Keratinocyte (primary cell): ENCODE measurements at places on chromosomes 6 and 20.

DNA sequence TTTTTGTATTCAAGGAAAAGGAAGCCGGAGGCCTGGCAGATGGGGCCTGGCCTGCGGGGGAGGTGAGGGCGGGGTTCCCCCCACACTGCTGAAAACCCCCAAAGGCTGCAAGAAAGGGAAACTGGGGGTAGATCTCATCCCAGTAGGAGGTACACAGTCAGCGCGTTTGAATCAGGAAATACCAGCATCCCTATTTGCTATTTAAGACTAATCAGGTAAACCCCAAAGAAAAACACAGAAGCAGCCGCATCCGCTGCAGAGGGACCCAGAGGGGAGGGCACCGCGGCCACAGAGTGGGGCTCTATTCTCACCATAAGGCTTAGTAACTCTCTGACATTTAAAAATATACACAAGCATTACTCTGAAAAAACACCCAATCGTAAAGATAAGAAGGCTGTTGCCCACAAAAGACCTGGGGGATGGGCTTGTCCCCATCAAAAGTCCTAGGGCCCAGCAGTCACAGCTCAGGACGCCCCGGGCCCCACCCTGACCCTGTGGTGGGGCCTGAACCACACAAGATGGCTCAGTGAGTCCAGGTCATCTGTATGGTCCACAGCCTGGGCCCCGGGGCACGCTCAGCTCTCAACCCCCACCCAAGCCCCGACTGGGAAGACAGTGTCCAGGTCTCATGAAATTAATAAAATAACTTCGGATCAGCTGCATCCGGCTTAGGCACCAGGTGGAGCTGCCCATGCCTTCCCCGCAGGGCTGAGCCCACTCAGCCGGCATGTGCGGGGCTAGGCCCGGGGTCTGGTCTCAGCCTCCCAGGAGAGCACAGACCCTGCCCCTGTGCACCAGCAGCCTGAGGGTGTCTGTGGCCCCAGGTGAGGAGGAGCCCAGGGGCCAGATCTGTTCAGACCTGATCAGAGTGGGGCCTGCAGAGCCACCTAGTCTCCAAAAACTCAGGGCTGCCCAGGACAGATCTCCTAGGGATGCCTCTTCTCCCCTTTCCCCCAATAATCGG lies 31.0 kb downstream of the KCNQ2 start:
- DNase-seq: no peak

DNA sequence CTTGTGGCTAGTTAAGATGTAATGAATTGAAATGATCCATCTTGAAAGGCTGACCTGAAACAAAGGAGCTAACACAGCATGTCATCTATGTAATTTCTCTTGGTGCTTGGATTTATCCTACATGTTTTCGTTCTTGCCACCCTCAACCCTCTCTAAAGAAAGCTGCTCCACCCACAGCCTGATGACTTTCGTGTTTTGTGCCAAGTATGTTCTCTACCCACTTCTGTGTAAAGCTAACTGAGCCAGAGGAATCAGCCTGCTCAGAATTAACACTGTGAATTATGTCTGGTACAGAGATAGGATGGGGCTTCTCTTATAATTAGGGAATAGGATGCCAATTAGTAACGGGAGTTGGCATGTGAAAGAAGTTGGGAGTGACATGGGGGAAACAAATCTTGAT lies 67.9 kb upstream of the MLIP start:
- DNase-seq: no peak

GRCh38 chr6:167757249-167757648 lies 69.5 kb upstream of the AFDN start:
- no peak for DNase-seq

- no peak for DNase-seq
Observed at GRCh38 chr20:50318710-50319109, 128.1 kb downstream of the CEBPB start.

- DNase-seq: no peak
Observed at GRCh38 chr20:46144432-46145025, 26.4 kb downstream of the CD40 start.

DNA sequence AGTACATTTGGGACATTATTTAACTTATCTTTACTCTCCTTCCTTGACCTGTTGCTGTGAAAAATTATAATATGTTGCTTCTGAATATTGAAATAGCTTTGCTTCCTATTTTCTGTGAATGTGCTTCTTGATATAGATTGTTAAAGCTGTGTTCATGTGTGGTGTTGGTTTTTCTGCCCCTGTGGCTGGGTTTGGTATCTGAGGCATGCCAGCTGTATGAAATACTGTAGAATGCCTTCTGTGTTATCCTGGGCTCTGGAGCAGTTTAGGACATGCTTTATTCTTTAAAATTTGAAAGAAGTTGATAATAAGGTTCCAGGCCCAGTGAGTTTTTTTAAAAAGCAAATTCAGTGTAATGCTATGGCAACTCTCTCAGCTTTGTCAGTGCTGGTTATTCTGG lies 71.7 kb downstream of the HIVEP1 start:
- DNase-seq: no peak

- no peak for DNase-seq
Observed at GRCh38 chr6:165662041-165662748, 846 bp downstream of the PDE10A start.

DNA sequence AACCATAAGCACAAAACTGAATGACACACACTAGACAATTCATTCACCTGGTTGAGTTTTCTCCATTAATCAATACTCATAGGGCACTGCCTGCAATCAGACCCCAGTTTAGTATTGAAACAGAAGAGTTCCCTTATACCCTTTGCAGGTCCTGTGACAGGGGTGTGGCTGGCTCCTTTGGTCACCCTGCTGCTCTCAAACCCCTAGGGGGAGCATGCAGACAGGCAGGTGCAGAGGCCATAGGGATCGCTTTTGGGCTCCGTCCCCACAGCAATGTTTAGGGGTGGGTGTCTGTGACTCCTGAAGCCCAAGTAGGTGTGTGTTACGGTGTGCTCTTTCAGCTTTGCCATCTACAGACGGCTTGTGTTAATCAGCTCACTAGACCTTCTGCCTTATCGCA lies 210.4 kb downstream of the CENPW start:
- no peak for DNase-seq

DNA sequence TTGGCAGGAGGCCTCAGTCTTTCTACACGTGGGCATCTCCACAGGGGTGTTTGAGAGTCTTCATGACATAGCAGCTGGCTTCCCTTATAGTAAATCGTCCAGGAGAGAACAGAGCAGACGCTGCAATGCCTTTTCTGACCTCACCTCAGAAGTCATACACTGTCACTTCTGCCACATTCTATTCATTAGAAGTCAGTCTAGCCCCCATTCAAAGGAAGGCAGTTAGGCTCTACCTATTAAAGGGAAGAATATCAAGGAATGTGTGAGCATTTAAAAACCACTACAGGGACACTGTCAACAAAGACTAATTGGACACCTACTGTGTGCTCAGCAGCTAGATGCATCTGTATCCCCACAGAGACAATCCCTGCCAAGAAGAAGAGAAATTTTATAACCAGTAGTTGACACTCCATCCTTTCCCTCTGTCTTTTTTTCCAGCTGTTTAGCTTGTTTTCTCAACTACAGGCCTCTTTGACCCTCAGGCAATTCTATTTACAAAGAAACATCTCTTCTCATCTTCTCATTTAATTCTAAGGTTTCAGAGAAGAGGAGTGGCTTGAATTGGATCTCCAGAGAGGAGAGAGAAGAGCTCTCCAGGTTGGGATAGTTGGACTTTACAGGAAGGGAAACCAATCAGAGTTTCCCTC lies 18.6 kb downstream of the ARMC12 start:
- DNase-seq: no peak

DNA sequence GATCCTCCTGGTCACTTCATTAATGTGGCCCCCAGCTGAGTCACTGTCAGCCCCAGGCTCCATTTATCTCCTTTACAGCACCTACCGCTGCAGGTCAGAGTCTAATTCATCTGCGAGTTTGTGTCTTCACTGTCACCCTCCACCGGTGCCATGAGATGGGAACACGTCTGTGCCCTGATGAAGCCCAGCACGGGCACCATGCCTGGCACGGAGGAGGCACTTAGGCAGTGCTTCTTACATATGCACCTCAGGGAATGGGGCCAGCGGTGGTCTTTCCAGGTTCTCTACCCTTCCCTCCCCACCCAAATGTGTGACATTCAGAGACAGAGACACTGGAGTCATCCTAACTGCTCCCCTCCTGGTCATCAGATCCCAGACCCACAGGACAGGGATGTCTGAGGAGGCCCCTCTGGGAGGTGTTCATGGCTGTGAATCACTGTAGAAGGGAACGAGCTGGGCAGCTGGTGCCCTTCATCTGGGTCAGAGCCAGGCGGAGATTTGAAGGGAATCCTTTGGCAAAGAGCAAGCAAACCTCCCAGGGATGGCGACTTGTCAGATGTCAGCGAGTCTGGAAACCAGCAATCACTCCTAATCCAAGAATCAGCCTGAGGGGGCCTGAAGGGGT lies 364.6 kb downstream of the PREX1 start:
- DNase-seq: no peak

GRCh38 chr20:49230021-49230420 lies 10.8 kb downstream of the DDX27 start:
- no peak for DNase-seq

GRCh38 chr6:2852921-2853322 lies 11.3 kb upstream of the SERPINB1 start:
- DNase-seq: no peak

DNA sequence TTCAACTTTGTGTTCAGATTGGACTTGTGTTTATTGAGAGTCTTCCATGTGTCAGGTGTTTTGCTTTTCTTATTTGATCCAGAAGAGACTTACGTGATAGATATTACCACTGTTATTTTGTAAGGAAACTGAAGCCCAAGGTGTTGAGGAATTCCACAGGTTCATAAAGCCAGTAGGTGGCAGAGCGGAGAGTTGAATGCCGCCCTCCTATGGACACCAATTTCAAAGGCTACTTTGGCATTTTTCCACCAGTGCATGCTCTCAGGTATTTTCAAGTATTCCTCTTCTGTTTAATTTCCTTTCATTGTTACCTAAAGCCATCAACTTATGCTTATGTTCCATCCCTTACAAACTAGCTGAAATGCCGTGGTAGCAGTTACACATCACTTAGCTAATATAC lies 14.0 kb upstream of the COL10A1 start:
- DNase-seq: no peak

GRCh38 chr20:11467436-11467835 lies 450.3 kb upstream of the BTBD3 start:
- DNase-seq: no peak

- no peak for DNase-seq
Observed at GRCh38 chr6:46207174-46207573, 36.4 kb upstream of the ENPP5 start.

DNA sequence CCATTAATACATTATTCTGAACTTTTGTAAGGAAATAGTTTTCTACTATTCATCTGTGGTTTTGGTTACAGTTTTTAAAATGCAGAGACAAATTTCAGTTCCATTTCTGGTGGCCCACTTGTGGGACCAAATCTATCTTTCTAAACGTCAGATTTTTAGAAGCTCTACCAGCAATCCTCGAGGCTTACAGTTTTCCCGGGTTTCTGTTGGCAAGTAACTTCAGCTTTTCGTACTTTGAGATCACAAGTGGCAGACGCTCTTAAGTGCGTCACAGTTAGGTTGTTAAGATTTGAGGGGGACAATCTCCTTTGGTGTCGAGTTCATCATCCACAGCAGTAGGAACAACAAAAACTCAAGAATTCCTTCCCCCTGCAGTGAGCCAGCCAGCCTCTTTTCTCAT lies 60.0 kb downstream of the JARID2 start:
- DNase-seq: no peak

DNA sequence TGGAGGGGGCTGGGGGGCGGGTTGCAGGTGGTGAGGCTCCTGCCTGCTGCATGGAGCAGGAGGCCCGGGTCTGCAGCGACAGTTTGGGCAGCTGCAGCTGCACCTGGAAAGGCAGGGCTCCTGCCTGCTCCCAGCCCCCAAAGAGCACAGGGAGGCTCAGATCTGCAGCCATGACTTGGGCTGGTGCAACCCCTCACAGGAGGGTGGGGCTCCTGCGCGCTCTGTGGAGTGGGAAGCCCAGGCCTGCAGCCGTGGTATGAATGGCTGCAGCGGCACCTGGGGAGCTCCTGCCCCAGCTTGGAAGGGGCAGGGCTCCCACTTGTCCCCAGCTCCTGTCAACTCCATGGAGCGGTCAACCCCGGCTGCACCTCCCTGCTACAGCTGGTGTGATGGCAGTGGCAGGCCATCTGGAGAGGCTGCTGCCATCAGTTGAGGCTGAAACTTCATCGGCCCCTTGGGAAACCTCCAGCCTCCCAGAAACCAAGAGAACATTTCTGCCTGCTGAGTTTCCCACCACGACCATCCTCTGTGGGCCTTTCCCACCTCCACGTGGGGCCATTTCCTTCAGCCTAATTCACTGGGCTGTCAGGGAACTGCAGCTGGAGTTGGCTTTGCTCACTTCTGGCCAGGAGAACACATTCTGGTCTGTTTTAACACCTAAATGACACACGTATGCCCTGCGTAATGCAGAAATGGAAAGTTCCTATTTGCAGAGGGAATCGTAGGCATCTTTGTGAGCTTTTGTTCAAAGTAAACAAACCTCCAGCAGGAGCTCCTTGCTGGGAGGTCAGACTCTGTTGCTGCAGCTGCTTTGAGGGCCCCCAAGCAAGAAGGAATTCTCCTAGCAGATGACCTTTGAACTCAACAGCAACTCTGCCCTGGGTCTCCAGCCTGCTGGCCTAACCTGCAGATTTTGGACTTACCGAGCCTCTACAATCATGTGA lies 429.0 kb downstream of the PREX1 start:
- DNase-seq: no peak

DNA sequence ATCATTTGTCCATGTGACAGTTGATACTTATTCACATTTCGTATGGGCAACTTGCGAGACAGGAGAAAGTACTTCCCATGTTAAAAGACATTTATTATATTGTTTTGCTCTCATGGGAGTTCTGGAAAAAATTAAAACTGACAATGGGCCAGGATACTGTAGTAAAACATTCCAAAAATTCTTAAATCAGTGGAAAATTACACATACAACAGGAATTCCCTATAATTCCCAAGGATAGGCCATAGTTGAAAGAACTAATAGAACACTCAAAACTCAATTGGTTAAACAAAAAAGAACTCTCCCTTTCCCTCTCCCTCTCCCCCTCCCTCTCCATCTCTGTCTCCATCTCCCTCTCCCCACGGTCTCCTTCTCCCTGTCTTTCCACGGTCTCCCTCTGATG lies 19.4 kb upstream of the EIF2S2 start:
- DNase-seq: no peak
